Effector memory CD4-positive, alpha-beta T cell (primary cell): ENCODE measurements at places on chromosomes 6 and 20.

DNA sequence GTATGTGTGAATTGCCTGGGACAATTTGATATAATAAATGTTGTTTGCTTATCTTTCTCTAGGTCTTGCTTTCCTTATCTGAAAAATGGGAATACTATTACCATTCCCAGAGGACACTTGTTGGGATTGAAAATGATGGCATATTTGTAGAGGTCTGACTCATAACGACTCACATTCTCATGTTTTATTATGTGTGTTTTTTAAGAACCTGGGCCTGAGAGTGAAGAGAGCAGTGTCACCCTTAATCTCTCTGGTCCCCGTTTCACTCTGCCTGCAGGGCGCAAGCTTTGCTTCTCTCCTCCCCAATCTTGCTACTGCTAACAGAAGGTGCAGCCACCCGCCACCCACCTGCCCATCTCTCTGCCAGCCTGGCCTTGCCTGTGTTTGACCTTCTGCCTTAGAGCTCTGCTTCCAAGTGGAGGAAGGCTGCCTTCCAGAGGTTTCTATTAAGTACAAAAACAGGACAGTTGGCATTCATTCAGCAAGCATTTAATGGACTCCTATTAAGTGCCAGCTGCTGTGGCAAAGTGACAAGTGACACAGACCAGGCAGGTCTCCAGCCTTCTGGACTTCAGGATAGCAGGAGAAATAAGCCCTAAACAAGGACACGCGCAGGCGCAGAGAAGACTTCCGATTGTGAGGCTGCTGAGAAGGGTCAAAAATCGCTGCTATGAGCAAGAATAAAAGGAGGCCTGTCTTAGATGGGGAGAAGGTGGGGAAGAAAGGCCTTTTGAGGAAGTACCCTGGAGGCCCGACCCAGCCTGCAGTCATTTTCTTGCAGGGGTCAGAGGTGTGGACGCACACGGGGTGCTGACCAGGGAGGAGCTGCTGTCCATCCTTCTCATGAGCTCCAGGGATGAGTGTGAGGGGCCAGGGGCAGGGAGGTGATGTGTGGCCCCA is 112.5 kb downstream of the JPH2 start:
- no peak for DNase-seq

DNA sequence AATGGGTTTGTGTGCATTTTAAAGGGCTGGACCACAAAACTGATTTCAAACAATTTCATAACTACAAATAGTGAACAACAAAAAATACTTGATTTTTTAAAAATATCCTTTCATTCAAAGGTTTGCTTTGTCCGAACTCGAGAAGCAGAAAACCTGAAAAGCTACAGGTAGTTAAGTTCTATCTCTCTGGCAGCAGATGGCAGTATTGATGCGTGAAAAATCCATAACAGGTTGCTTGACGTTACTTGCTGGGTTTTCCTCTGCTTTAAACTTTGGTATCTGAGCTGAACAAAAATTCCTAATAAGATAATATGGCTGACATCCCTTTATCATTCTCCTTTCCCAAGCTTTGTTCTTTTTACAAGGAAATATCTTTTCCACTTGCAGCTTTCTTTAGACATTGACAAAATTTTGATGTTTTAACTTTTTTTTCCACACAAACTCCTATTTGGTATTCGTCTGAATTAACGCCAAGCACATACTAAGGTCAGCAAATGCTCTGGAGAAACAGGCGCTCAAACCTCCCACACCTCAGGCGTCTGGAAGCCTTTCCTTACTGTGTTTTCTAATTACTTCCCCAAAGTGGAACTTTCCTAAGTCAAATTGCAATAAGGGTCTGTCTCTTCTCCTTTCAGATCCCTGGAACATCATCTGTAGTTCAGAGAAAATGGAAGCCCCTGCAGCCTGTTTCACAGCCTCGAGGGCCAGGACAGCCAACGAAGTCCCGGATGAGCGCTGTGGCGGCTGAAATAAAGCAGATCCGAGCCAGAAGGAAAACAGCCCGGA is 50.3 kb upstream of the GFRAL start:
- DNase-seq, result no peak

DNA sequence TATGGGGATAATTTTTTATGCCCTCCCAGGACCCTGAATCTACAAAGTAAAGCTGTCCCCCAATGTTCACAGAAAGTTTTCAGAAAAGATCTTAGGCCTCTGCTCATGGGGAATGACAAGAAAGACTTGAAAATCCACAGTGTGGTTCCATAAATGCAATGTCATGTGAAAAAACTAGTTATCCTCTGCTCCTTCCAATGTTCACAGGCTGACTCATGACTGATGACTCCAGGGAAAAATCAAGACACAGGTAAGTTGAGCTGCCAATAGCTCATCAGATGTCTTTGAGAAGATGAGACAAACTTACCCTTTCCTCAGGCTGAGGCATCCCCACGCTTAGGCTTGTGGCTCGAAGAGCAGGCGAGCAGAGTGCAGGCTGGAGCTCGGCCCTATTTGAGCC is 14.8 kb upstream of the BCLAF1 start:
- DNase-seq, result no peak

- no peak for DNase-seq
Observed at GRCh38 chr6:169310983-169311382, 57.3 kb upstream of the THBS2 start.
